ENCODE measurements at places on chromosomes 2 and 18. TPM values are rescaled to one million over a fixed set of nuclear protein-coding genes. Genes with fewer than 3 reads are reported as not detected.

- no peak for DNase-seq
Measured at GRCh38 chr18:27049969-27050368, 135.1 kb downstream of the CHST9 start.

DNA sequence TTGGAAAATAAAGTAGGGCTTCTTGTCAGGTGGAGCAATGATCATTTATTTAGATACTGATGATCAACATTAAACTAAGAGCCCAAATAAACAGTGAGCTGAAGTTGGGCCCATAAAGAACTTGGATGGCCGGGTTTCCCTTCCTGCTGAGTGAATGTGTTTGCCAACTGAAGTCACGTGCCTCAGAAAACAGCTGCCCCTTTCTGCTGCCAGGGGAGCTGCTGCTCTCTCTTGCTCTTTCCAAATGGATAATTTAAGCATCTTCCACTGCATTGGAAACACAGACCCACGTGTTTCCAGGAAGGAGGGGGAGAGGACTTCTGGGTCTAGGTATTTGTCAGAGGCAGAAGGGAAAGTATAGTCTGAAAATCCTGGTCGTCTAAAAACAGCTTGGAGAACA, 22.9 kb upstream of the NCKAP5 start:
- DNase-seq, result peak; percentile 49

GRCh38 chr2:143435131-143435530, 305.9 kb downstream of the ARHGAP15 start:
- DNase-seq, result no peak

- DNase-seq, result peak; percentile 62
Measured at GRCh38 chr2:177405029-177405692, 12.6 kb downstream of the AGPS start.

DNA sequence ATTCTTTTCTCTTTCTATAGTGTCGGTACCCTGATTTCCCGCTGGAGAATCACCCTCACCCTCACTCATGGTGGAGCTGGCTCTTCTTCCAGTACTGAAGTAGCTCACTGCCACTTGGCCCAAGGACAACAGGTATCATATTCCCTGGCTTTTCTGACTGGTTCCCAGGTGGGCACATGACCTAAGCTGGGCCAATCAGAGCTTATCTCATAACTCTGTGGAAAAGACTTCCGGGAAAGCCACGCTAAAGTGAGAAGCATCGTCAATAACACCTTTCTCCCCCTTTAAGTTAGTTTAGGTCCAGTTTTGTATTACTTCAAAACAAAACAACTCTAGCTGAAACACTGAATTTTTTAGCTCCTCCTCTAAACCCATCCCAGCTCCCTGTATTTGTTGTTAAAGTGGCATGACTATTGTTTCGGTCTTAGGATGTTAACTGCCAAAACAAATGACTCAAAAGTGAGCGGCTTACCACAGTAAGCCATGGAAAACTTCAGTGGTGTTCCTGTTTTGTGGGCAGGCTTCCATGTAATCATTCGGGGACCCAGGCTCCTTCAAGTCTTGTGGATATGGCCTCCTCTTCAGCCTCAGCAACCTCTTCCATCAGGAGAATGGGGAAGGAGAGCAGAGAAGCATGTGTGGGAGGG, 137.4 kb upstream of the DLX2 start:
- DNase-seq, result peak; percentile 72

DNA sequence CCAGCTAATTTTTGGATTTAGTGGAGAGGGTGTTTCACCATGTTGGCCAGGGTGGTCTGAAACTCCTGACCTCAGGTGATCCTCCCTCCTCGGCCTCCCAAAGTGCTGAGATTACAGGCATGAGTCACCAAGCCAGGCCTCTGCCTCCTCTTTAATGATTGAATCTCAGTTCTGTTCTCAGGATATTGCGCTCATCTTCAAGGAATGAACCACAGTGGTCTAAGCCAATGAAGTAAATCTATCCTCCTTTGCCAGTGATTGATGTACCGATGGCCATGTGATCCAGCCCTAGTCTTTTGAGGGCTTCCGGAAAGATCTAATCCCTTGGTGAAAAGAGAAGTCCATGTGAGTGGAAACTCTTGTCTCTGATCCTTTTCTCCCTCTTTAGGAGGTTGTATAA, 48.6 kb downstream of the POLE4 start:
- DNase-seq, result no peak

GRCh38 chr2:169029341-169029740, 1.8 kb downstream of the ABCB11 start:
- DNase-seq, result no peak

DNA sequence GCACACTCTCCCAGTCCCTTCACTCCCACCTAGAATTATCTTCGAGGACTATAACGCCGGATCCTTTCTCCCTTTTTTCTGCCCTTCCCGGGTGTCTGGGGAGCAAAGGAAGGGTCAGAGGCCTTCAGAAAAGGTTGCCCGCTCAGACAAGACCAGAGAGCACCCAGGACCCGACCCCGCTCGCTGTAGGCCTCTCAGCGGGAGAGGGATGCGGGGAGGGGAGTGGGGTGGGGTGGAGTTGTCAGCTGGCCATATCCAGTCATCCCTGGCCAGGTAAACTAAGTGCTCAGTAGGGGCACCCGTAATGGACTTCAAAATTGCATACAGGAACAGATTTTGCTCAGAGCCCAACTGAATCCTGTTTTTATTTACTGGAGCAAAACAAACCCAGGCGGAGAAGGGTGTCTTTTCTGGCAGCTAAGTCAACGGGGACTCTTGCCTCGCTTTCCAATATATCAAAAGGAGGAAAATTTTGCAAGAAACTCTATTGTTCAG, 65.0 kb downstream of the NOL4 start:
- no peak for DNase-seq

DNA sequence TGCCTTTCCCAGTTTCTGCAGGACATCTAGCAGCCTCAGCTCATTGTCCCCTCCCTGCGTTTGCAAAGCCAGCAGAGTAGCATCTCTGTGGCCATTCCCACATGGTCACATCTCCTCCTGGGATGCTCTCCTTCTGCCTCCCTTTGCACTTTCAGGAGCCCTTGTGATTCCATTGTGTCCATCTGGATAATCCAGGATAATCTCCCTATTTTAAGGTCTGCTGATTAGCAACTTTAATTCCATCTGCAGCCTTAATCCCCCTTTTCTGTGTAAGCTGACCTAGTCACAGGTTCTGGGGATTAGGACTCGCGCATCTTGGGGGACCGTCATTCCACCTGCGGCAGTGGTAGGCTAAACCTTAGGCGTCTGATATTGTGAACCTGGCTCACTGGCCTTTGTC, 70.7 kb downstream of the NEDD4L start:
- no peak for DNase-seq

Gene LYG1
- total RNA-seq, result 0.28 TPM

Gene NETO1
- not detected for total RNA-seq

Gene DUSP19
- total RNA-seq, result 4.4 TPM

Gene HOXD13
- under 0.01 TPM for total RNA-seq
